ENCODE measurements at places on chromosomes 3 and 15. TPM values are rescaled to one million over a fixed set of nuclear protein-coding genes. Genes with fewer than 3 reads are reported as not detected.
A peak's percentile ranks its signal among the peaks of the same experiment; 100 is the strongest.

GRCh38 chr3:124117486-124117885, 125.6 kb upstream of the ROPN1 start:
- DNase-seq = no peak

DNA sequence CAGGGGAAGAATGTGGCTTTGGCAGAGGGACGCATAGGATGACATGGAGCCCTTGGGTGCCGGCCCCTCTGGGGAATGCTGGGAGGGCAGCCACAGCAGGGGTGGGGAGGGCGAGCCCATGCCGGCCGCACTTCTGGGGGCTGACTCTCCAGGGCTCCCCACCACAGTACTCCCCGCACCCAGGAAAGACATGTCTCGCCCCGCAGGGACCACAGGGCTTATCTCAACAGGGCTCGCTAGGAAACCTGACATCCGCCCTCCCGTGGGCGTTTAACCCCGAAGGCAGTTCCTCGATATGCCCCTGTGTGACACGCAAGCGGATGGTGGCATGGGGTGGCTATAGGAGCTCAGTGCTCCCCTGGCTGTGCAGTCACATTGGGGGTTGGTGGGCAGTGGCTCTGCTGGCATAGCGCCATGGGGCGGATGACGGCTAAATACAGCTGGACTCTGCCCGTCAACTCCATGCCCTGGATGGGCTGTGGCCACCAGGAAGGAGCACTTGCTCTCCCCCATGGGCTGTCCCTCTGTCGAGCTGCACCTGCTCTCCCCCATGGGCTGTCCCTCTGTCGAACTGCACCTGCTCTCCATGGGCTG, 141.4 kb downstream of the ADAMTS17 start:
- no peak for DNase-seq

- DNase-seq = no peak
Measured at GRCh38 chr3:107132674-107133073, 244.6 kb upstream of the CCDC54 start.

GRCh38 chr3:73815966-73816365, 191.2 kb upstream of the PDZRN3 start:
- no peak for DNase-seq

GRCh38 chr3:180782195-180782984, 103.1 kb upstream of the CCDC39 start:
- no peak for DNase-seq

GRCh38 chr3:156691920-156692319, 17.5 kb downstream of the TIPARP start:
- DNase-seq = no peak

- DNase-seq = no peak
Measured at GRCh38 chr3:186281176-186281575, 80.9 kb downstream of the DGKG start.

GRCh38 chr3:31402117-31402516, 130.6 kb upstream of the STT3B start:
- no peak for DNase-seq

- no peak for DNase-seq
Measured at GRCh38 chr3:164030194-164030593, 1048.1 kb downstream of the SI start.

GRCh38 chr3:185059766-185060165, 93.1 kb downstream of the C3orf70 start:
- no peak for DNase-seq

GRCh38 chr3:128987302-128988100, 6.4 kb downstream of the CFAP92 start:
- no peak for DNase-seq

GRCh38 chr15:79643393-79643792, 211.3 kb downstream of the MINAR1 start:
- peak; percentile 15 for DNase-seq

DNA sequence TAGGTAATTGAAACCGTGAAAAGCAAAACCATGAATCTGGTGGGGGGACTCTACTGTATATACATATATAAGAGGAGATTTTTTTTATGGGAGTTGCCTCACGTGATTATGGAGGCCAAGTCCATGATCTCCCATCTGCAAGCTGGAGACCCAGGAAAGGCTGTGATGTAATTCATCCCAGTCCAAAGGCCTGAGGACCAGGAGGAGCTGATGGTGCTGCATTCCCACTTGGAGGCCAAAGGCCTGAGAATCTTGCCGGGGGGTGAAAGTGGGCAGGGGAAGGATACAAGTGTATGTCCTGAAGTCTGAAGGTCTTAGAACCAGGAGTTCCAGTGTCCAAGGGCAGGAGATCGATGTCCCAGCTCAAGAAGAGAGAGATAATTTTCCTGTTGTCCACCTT, 37.1 kb upstream of the CEMIP start:
- no peak for DNase-seq

GRCh38 chr15:68334661-68335124, 57.1 kb downstream of the FEM1B start:
- no peak for DNase-seq

DNA sequence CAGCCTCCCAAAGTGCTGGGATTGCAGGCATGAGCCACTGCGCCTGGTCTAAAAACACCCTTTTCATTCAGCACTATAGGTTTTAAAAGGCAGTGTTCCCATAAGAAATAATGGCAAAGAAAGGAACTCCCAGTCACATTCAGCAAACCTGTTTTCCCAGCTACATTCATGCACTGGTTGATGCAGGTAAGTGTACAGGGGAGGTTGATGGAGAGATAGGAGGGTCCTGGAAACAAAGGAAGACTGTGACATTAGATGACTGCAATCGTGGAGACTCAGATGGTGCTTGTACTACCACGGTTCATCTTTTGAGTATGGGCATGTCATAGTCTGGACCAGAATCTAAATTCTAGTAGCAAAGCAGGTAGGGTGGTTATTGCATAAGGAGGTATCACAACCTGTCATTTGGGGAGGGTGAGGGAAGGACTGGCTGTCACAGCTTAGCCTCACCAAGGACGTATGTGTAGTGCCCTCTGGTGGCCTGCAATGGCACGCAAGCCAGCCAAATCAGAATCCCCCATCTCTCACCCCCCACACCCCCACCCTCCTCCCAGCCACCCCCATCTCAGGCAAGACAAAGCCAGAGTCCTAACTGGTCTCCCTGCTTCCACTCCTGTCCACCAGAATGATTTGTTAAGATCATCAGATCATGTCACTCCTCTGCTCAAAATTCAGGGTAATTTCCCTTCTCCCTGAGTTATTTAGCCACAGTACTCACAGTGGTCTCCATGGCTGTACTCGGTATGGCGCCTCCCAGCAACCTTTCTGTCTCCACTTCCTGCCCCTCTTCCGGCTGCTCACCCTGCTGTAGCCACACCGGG, 28.8 kb upstream of the UBL7 start:
- peak; percentile 90 for DNase-seq

- no peak for DNase-seq
Measured at GRCh38 chr3:185900228-185900627, 37.6 kb downstream of the TRA2B start.

DNA sequence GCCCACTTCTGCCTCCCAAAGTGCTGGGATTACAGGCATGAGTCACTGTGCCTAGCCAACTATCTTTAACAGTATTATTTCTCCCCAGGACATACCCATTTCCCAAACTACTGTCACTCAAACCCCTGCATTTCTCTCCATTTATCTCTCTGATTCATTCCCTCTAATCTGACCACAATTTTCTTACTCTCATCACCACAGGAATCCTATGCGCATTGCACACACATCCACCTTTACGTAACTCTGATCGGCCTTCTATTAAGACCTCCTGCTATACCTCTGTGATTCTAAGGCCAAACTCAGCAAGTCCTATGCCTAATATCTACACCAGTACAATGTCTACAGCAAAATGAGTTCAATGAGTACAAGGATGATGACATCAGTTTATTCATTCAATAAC, 235.0 kb downstream of the ULK4 start:
- DNase-seq = no peak

DNA sequence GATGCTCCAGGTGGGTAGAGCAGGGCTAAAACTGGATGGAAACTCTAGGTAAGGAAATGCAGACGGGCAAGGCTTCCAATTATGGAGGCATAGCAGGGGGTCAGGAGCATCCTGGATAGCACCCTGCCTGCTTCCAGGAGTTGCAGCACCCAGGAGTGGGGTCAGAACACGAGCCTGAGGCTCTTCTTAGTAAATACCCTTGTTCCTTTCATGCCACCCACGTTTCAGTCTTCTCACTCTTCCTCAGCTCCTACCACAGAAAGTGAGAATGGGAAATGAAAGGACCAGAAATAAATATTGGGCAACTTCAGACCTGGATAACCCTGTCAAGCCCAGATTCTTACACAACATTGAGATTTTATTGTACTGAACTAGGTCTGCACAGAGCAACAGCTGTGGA, 16.4 kb downstream of the CCR1 start:
- DNase-seq = no peak

GRCh38 chr15:99729920-99730319, 3.3 kb downstream of the LYSMD4 start:
- DNase-seq = peak; percentile 41

GRCh38 chr3:107651782-107652181, 129.0 kb downstream of the BBX start:
- no peak for DNase-seq

DNA sequence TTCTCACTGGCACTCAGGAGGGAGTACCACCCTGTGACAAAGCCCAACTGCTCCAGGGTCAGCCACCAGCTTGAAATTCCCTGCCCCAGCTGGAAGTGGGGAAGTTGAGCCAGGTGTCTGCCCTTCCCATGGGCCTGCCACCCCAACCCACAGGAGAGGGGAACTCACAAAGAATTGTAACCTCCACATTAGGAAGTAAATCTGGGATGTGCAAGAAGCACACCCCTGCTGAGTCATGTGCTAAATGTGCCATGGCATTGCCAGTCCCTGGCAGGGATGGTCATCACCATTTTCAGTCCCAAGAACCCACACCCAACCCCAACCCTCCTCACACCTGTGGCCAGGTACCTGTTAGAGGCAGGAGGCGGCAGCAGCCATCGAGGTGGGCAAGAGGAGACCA, 165.2 kb upstream of the THBS1 start:
- no peak for DNase-seq

- DNase-seq = no peak
Measured at GRCh38 chr3:119323723-119324085, 29.5 kb downstream of the ARHGAP31 start.

DNA sequence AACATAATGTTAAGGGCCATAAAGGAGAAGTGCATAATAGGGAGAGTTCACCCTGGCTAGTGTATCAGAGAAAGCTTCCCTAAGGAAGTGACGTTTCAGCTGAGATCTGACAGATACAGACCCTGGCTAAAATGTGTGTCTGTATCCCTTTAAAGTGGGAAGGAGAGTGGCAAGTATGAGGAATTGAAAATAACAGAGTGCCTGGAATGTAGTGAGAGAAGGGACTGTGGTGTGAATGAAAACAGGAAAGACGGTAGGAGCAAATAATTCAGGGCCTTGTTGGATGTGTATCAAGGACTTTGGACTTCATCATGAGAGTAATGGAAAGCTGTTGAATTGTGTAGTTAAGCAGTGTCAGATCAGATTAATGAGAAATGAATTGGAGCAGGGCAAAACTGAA, 30.5 kb downstream of the NEO1 start:
- no peak for DNase-seq

DNA sequence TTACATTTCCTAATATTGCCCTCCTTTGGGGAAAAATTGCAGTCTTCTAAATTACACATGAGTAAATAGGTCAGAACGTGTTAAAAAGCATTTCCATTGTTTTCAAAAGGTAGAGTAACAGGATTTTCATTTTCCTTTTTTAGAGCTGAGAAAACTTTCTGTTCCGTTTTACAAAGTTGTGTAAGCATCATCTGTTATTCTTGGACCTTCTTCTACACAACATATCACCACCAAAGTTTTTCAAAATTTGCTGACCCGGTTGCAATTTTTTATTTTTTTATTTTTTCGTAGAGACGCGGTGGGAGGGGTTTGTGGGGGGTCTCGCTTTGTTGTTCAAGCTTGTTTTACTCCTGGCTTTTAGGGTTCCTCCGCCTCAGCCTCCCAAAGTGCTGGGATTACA, 1.1 kb downstream of the CCDC39 start:
- no peak for DNase-seq

DNA sequence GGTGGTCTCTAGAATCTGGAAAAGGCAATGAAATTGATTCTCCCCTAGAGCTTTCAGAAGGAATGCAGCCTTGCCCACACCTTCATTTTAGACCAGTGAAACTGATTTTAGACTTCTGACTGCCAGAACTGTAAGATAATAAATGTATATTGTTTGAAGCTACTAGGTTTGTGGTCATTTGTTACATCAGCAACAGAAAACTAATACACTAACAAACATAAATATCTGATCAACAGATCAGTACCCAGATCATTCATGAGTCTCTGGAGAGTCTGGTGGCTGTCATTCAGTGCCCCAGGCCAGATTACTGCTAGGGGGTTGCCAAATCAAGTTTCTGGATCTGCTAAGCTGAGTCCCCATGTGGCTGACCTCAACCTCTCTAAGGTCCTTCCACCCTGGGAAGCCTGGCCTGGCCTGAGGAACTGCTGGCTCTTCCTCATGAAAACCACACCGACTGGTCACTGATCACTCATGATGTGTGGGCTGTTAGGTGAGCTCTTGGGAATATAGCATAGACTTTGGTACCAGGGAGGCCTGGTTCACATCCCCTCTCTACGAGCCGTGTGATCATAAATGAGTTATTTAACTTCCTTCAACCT, 11.1 kb upstream of the LACTB start:
- no peak for DNase-seq

- no peak for DNase-seq
Measured at GRCh38 chr15:52013151-52013791, 5.7 kb upstream of the MAPK6 start.

- no peak for DNase-seq
Measured at GRCh38 chr3:156323466-156323865, 203.1 kb downstream of the KCNAB1 start.

- DNase-seq = no peak
Measured at GRCh38 chr3:52498137-52499054, 3.3 kb downstream of the STAB1 start.

GRCh38 chr15:68054628-68055223, 611 bp downstream of the PIAS1 start:
- peak; percentile 47 for DNase-seq

GRCh38 chr3:18295171-18295920, 129.8 kb downstream of the SATB1 start:
- peak; percentile 51 for DNase-seq

Gene ITIH1
- not detected for total RNA-seq

Gene CMTM7
- total RNA-seq = 37.2 TPM

Gene MEX3B
- 0.69 TPM for total RNA-seq

Gene KLHL6
- 32.4 TPM for total RNA-seq

Gene ZNF639
- total RNA-seq = 35.4 TPM

Gene ARGFX
- total RNA-seq = not detected

Gene ACOX2
- total RNA-seq = not detected

Gene CPNE4
- total RNA-seq = not detected

Gene FGD5
- not detected for total RNA-seq

Gene CFAP44
- 3.1 TPM for total RNA-seq

Gene TMEM42
- total RNA-seq = 11.8 TPM

Gene CFAP20DC
- 1.5 TPM for total RNA-seq

Gene TGM4
- not detected for total RNA-seq

Gene LRRN1
- total RNA-seq = 1.3 TPM

Gene DUOXA1
- not detected for total RNA-seq

Gene CHDH
- total RNA-seq = 0.22 TPM

Gene ZNF80
- total RNA-seq = 2.3 TPM

Gene RCN2
- 21.9 TPM for total RNA-seq

Gene IQCF5
- total RNA-seq = not detected

Gene STX19
- not detected for total RNA-seq

Gene PLIN1
- total RNA-seq = 1.1 TPM

Gene CERS3
- total RNA-seq = not detected
